Caki2 (cell line): ENCODE measurements at places on chromosomes 5 and 9.

DNA sequence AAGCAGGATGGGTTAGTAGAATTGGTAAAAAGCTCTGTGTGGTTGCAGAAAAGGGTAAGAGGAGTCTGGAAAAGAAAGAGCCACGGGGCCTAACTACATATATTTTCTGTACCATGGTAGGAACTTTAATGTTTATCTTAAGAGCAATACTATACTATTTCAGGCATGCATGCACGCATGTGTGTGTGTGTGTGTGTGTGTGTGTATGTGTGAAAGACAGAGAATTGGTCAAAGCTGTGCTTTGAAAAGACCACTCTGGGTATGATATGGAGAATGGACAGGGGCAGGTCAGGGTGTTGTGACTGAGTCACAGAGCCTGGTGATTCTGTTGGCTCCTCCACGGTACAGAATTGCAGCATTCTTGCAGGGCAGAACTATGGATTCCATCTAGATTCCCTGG is 339.3 kb downstream of the SLIT3 start:
- no peak for DNase-seq

GRCh38 chr9:87445646-87446045 is 52.0 kb upstream of the DAPK1 start:
- DNase-seq = peak; percentile 45

DNA sequence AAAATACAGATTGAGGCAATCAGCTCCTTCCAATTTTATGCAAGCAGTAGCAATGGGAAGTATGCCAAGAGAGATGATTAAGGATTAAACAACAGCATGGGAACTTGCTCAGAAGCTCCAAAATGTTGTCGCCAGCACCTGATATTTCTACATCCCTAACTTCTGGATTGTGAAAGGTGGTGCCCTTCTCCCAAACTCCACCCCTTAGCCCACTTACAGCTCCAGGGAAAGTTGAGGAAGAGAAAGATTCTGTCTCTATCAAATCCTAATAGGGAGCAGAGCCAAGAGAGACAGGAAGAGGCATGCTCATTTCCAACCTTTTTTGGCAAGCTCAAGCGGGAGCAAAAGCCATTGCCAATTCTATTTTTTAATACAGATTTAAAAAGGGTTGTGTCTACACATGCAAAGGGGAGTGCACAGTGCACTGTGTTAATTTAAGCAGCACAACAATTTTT is 92.4 kb upstream of the NR3C1 start:
- peak; percentile 24 for DNase-seq

- DNase-seq = no peak
These were observed 186.5 kb downstream of the MEF2C start for GRCh38 chr5:88696466-88696865.

DNA sequence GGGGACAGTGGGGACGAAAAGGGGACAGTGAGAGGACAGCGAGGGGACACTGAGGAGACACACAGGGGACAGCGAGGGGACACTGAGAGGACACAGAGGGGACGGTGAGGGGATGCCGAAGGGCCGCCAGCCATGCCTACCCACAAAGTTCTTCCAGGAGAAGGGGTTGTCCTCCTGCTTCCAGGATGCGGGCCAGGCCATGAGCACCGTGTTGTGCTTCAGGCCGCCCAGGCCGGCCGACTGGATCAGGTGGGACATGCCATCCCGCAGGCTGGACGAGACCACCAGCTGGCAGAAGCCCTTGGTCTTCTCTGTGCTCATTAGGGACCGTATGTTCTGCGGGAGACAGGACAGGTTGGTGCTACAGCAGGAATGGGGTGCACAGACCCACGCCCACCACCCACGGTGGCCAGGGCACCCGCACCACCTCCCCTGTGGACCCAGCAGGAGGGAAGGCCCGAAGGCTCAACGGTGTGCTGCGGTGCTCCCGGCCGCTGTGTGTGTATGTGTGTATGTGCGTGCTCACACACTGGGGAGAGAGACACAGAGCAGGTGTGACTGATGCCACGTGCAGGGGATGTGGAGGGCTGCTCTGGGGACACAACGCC is 46.6 kb downstream of the SLC12A7 start:
- no peak for DNase-seq

DNA sequence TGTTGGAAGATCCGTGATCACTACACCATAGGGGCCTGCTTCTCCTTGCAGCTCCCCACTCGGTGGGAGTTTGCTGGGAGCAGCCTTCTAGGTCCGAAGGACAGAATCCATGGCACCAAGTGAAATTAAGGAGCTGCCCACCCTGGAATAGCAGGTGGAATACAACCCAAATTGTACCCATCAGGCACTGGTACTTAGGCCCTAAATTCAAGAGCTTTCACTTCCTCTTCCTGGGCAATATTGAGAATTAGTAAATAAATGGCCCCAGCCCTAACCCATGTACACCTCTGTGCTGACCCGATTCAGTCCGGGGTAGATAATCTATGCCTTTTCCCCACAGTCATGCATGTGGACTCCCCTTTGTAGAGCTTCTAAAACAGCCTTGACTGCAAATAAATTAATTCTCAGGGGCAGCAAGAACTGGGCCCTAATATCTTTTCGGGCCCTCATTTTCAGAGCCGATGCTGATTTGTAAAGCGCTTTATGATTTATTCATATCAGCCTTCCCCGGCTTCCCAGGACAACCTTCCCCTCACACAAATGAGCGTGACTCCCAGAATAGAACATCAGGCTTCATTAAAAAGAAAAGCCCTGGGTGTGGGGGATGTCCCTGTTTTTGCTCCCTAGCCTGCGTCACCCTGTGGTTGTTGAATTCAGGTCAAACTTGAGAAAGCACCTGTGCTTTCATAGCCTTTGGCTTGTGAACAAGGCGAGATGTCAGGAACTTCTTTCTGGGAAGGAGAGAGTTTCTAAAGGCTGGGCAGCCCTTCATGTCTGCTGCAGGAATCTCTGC is 126.1 kb upstream of the TBC1D2 start:
- no peak for DNase-seq

GRCh38 chr9:3008091-3008490 is 164.2 kb upstream of the PUM3 start:
- DNase-seq = no peak

GRCh38 chr9:120161776-120162175 is 418.2 kb downstream of the CDK5RAP2 start:
- DNase-seq = no peak

DNA sequence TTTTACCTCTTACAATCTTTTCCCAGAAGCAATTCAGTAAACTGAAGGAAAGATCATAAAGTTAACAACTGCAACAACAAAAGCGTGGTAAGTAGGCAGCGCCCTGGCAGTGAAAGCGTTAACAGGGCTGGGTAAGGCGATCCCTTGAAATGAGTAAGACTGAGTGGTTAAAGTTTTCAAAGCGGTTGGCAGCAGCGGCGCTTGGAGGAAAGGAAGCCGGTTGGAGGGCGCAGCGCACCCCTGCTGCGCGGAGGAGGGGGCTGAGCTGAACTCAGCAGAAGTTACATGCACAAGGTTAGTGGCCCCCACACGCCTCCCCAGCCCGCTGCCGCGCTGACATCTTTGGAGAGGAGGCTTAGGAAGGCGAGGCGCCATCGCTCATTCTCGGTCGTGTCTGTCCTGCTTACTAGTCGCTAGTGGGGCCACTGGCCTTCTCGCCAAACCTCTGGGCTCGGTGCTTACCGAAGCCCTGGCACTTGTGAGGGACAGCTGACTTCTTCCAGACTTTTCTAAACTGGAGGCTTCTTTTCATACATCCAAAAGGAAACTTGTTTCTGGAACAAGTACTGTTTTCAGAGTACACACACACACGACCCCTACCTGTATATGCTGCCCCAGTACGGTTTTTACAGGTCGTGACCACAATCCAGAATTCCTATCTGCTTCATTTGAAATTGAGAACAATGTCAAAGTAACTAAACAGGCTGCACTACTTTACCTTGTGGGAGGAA is at the start of gene SH3RF2:
TSS of gene SH3RF2 (plus strand) at position 178 of the 731 bp plus-strand sequence. CDS start 1,351 bp downstream, outside the sequence.
- DNase-seq = peak; percentile 91

- DNase-seq = no peak
These were observed 440.4 kb upstream of the RIOK2 start for GRCh38 chr5:97623441-97623840.

GRCh38 chr5:44769877-44770209 is 38.9 kb upstream of the MRPS30 start:
- no peak for DNase-seq

DNA sequence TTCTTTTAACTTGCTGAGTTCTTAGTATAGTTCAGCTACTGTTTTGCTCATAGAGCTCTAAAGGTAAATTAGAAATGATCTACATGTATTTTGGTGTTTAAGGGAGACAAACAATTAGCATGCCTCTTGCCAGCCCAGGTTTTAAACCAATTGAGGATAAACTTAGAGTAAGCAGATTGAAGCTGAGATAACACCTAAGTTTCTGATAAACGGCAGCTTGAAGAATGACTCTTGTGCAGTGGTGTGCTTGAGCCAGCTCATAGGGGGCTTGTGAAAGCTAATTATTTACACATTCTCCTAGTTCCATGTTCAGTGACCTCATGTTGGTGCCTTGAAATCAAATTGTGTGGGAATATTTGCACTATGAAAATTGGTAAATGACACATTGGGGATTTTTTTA is 193.0 kb downstream of the PRR16 start:
- no peak for DNase-seq

DNA sequence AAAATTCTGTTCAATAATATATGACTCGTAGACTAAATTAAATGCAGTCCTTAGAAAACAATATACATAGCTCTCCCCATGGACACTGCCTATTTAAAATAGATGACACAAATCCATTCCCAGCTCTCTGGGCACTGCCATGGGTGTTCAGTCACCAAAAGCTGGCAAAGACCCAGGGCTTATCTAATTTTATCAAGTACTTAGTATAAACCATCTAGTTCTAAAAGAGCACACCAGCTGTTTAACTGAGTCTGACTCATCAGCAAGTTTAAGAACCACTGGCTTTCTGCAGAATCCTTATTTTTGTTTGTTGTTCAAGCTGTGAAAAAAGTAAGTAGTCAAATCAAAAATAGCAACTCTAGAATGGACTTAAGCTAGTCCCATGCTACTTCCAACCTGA is 107.6 kb downstream of the PLPP1 start:
- peak; percentile 18 for DNase-seq

- DNase-seq = no peak
These were observed 15.7 kb upstream of the CEP120 start for GRCh38 chr5:123438902-123439301.

GRCh38 chr9:36486329-36486932 is 86.3 kb upstream of the MELK start:
- peak; percentile 2 for DNase-seq

DNA sequence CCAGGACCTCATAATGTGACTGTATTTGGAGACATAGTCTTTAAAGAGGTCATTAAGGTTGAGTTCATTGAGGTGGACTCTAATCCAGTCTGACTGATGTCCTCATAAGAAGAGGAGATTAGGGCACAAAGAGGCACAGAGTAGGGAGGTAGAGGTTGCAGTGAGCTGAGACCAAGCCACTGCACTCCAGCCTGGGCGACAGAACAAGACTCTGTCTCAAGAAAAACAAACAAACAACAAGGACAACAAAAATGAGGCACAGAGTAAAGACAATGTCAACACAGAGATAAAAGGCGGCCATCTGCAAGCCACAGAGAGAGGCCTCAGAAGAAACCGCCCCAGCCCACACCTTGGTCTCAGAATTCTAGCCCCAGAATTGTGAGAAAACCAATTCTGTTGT is 17.0 kb upstream of the TDRD7 start:
- DNase-seq = no peak

GRCh38 chr5:173962436-173962972 is 26.5 kb upstream of the C5orf47 start:
- no peak for DNase-seq

DNA sequence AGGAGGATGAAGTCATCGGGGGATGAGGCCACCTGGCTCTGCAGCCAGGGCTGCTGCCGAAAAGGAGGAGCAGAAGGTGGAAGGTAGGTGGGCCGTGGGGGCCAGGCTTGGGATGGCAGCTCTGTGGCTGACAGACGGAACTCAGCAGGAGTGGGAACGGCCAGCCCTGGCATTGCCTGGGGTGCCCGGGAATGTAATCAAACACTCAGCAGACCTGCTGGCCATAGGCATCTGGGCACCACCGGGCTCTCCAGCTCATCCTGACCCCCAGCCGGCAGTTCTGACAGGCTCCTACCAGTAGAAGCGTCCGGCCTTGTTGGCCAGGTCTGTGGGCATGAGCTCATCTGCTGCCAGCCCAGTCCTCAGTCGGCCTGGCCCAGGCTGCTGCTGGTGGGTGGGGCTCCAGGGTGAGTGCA is 4.3 kb upstream of the FAT2 start:
- DNase-seq = no peak

GRCh38 chr5:37792975-37793631 is 46.7 kb downstream of the GDNF start:
- peak; percentile 46 for DNase-seq

GRCh38 chr5:93831449-93831848 is 90.0 kb upstream of the POU5F2 start:
- DNase-seq = no peak

DNA sequence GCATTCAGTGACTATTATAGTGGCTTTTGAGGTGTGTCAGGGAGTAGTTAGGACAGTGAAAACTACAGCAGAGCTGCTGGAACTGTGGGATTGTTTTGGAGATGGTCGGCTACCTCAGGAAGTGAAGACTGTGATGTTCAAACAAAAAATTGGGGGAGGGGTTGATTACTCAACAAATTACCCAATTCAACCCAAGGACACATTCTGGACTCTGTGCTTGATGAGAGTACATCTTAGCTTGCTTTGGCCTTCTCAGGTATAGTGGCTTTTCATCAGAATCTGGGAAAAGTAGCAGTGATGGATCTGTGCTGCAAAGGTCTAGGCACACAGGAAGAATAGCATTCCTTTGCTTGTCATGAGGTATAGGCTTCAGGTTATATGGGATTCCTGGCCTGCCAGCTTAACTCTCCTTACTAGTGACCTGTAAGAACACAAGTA is 47.0 kb downstream of the SLC44A1 start:
- no peak for DNase-seq

DNA sequence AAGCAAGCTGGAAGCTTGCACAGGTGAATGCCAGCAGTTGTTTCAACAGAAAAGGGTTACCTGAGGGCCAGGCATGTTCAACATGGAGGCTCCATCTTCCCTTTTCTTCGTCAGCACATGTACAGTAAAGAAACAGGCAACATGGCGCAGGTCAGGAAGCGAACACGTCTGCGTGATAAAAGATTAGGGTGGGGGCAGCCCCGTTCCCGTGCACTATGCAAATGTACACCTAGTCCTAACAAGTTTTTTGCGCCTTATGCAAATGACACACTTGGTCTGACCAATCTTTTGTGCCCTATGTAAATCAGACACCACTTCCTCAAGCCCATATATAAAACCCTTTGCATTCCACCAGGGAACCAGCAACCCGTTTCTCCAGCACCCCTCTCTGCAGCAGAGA is 452.1 kb upstream of the PTPRD start:
- no peak for DNase-seq

GRCh38 chr5:35899800-35900199 is 38.6 kb downstream of the CAPSL start:
- no peak for DNase-seq

DNA sequence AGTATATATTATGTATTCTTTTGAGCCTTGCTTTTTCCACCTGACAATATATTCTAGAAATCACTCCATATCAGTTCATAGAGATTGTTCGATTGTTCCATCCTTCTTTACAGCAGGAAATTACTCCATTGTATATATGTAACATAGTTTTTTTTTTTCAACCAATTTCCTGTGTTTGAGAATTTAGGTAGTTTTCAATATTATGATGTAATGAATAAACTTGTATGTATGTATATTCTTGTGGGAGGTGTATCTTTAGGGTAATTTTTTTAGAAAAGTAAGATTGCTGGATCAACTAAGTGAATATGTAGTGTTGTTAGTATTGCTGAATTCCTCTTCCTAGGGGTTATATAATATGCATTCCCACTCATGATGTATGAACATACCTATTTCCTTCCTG is 165.9 kb upstream of the PITX1 start:
- DNase-seq = no peak
